ENCODE measurements at places on chromosomes 12 and 14.

GRCh38 chr14:81172353-81172752 is 48.4 kb downstream of the GTF2A1 start:
- no peak for DNase-seq

GRCh38 chr14:61652526-61653262 is 42.6 kb upstream of the HIF1A start:
- DNase-seq = no peak

GRCh38 chr12:2664721-2665577 is 129.8 kb upstream of the FKBP4 start:
- no peak for DNase-seq

DNA sequence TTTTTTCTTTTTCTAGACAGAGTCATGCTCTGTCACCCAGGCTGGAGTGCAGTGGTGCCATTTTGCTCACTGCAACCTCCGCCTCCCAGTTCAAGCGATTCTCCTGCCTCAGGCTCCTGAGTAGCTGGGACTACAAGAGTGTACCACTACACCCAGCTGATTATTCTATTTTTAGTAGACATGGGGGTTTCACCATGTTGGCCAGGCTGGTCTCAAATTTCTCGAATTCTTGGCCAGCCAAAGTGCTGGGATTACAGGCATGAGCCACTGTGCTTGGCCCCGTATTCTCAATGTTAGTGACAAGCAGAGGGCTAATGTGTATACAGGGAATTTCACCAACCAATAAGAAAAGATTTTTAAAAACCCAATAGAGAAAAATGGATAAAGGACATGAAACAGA is 8.4 kb downstream of the PLBD2 start:
- DNase-seq = no peak

DNA sequence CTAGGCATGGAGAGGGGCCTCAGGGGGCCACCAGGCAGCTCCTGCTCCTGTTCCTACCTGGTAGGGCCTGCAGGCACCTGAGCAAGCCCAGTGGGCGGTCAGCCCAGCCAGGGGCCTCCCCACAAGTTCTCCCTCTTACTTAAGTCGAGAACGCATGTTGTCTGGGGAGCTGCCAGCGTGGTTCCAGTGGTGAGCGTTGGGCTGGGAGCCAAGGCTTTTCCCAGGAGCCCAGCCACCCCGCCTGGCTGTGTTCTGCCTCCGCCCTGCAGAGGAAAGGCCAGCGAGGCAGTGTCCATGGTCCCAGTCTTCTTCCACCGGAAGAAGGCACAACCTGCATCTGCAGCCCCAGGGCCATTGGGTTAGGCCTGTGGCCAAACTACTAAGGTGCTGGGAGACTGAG is 1.4 kb downstream of the C14orf180 start:
- DNase-seq = no peak

DNA sequence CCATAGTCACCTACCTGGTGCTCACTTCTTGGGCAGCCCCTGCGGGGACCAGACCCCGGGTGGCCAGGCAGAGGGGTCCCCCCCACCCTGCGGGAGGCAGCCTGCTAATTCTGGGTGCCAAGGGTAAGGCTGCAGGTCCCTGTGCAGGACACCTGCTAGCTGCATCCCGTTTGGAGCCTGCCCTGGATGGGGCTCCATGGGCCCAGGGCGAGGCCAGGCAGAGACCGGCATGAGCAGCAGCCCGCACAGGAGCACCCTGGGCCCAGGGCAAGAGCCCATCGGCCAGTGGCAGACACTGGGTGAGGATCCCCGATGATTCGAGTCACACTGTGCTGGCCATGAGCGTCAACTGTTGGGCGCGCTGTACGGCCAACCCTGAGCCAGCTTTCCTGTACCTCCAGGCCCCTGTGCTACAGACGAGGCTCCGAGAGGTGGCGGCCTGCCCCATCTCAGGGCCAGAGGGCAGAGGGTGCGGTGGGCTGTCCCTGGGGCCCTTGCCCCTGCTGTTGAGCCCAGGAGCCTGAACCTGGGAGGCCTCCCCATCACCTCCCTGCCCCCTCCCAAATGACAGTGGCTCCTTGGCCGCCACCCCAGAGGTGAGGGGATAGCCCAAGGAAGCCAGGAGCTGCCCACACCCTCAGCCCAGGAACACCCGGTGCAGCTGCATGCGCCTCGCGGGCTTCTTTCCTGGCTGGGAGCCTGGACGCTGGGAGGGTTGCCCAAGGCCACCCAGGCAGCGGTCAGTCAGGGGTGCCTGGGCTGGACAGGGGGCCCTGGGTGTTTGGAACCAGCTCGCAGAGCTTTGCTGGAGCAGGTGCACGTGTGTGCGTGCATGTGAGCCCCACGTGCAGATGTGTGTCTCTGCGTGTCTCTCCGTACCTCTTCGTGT is 47.7 kb downstream of the CYP46A1 start:
- no peak for DNase-seq

DNA sequence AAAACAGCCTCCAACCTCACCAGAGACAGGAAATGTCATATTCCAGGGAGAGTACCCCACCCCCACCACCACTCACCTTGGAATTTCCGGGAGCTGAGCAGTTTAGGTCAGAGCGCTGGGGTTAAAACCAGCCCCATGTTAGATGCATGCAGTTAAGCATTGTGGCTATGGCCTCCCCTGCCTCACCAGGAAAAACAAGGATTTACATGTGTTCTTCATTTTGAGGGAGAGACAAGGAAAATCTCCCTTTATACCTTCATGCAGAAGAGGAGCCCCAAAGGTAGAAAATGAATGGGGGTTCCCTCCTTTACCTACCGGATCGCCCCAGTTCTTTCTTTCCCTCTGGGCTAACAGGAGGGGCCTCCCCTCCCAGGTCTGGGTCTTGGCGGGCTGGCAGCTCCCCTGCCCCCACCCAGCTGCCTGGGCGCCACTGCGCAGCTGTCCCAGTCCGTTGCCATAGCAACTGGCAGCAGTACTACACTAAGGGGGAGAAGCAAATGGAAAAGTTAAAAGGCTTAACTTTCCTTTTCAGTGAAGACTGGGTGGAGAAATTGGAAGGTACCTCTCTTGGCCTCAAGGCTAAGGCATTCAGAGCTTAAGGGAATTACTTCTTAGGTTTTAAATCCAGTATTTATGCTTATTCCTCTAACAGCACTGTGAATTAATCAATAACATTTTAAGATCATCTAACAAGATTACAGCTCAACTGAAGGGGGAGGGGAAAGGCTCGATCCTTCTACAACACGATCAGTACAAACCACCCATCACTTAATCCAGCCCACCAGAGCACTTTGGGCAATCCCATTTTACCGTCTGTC is 20.5 kb downstream of the CBX5 start:
- DNase-seq = peak; percentile 37

- no peak for DNase-seq
These were observed 122.8 kb downstream of the NTF3 start for GRCh38 chr12:5554711-5555110.

GRCh38 chr12:109757671-109758265 is 44.1 kb downstream of the FAM222A start:
- DNase-seq = peak; percentile 1

- DNase-seq = no peak
These were observed 60.0 kb downstream of the CCDC85C start for GRCh38 chr14:99543985-99544384.

- no peak for DNase-seq
These were observed 203.7 kb downstream of the PPM1H start for GRCh38 chr12:62731055-62731820.

- no peak for DNase-seq
These were observed 136.1 kb upstream of the MAP1LC3B2 start for GRCh38 chr12:116423094-116423493.

- no peak for DNase-seq
These were observed 73.6 kb downstream of the ARID2 start for GRCh38 chr12:45803111-45803510.

- no peak for DNase-seq
These were observed 87.1 kb upstream of the FOXN3 start for GRCh38 chr14:89504091-89504490.

DNA sequence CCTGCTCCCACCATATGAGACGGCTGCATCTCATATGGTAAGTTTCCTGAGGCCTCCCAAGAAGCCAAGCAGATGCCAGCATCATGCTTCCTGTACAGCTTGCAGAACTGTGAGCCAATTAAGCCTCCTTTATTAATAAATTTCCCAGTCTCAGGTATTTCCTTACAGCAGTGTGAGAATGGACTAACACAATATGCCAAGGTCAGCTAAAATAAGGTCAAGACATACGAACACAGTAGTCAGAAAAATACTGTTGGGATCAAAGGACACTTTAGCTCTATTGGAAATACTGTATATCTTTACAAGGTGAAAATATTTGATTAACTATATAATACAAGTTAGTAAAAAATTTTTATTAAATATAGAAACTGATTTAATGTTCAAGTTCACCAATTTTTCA is 28.8 kb downstream of the SEL1L start:
- DNase-seq = no peak

DNA sequence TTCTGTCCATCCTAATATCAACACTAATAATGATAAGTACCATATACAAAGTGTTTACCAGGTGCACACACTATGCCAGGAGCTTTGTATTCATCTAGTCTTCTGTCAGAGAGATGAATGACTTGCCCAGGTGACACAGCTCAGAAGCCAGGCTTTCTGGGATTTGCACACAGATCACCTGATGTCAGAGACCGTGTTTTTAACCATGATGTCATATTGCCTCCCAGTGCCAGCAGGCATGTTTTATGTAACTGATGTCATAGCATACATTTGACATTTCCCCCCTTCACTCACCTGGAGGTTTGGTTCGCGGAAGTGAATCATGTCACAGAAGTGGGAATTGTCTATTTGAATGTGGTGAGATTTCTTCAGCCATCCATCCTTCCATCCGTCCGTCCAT is 5.7 kb downstream of the WSCD2 start:
- no peak for DNase-seq

GRCh38 chr12:113305281-113305856 is 29.5 kb downstream of the SLC8B1 start:
- DNase-seq = no peak

DNA sequence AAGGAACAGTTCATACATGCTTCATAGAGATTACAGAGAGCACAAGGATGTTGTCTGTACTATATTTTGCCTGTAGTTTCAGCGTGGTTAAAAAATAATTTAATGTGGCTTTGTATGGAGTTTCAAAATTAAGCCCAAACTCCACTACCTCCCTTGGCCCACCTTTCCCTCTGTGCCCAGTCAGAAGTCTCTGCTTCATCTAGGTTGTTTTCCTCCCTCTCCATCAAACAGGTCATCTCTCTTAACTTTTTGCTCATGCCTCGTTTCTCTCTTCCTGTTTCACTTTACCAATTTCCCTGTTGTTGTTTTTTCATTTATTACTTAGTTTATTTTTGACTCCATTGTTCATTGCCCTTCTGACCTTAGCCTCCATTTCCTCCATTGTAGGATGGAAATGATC is 94.9 kb upstream of the NEDD1 start:
- DNase-seq = no peak

- DNase-seq = peak; percentile 47
These were observed 767 bp upstream of the TCP11L2 start for GRCh38 chr12:106301611-106302321.

DNA sequence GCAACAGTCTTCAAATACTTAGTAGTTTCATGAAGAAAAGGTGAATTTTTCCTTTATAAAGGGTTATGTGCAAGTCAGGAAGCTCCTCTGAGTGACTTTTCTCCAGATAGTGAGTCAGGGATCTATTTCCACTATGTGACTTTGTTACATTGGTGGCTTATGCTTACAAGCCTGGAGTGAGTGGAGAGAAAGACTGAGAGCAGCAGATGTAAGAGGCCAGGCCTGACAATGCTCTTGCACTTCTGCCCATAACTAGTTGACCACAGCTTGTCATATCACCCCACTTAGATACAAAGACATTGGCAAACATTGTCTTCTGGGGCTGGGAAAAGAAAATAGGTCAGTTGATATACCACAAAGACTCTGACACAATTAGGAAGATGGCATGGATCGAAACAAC is 236.5 kb downstream of the PDZRN4 start:
- no peak for DNase-seq

DNA sequence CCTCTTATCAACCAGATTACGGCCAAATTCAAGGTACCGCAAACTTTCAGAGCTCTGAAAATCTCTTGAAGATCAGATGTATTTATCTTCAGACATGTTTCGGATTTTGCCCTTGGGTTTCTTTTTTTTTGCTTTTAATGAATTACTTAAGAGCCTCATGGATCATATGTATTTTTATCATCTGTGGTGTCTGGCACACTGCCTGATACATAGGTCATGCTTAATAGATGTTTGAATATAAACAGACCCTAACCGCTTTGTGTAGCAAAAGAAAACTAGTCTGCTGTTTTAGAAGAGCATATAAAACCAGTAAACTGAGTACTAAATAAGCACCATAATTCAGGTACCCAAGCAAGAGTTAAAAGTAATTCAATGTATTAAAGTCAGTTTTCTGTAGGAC is 20.1 kb upstream of the TBK1 start:
- no peak for DNase-seq

DNA sequence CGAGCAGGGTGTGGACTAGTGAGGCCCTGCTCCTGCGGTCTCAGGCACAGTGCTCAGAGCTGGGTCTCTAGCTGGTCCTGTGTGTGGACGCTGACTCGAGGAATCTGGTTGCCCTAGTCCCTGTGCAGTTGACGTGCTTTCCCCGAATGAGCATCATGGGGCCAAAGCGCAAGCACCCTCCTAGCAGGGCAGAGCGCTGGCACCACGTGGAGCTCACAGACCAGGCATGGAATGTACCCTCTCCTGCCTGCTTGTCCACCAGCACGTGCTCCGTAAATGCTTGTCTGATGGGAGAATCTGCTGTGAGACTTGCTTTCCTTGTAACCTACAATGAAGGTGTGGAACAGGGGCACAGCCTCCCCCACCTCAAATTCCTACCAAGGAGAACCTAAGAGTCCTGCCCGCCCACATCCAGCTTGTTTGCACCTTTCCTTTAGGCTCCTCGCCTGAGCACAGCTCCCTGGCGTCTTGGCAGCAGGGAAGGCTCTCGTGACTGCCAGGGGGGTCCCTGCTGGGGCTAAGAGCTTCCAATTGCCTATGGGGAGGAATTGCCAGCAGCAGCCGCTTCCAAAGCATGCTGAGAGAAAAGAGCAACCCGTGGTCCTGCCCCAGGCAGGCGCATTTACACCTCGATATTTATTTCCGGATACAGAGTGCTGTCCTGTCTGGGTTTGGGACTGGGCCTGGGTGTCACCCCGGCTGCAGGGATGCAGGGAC is 125.0 kb downstream of the PIWIL1 start:
- no peak for DNase-seq

- no peak for DNase-seq
These were observed 32.0 kb upstream of the CCND2 start for GRCh38 chr12:4241592-4241991.

DNA sequence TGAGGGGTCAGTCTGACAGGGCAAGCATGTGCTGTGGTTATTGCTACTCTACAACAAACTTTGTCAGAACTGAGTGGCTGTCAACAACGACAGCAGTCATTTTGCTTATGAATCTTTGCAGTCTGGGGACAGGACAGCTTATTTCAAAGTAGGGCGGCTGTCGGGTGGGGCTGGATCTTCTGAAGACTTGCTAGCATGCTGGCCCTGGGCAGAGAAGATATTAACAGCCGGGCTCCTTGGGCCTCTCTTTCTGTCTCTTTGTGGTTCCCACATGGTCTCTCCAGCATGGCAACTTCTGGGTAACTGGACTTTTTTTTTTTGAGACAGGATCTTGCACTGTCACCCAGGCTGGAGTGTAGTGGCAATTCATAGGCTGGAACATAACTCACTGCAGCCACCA is 33.9 kb upstream of the ALDH2 start:
- DNase-seq = no peak

Measured in activated CD8-positive, alpha-beta memory T cell treated with anti-CD3 and anti-CD28 coated beads, Interleukin-2, amount 50 U/mL, for 4 hours (primary cell).